ENCODE measurements at places on chromosomes 4 and X. TPM values are rescaled to one million over a fixed set of nuclear protein-coding genes. Genes with fewer than 3 reads are reported as not detected.

The SPANXA2 gene
- not detected for total RNA-seq

The PAGE1 gene
- total RNA-seq: not detected

The PABPC1L2B gene
- total RNA-seq: not detected

The SATL1 gene
- total RNA-seq: not detected

The HCCS gene
- total RNA-seq: 8.9 TPM

The EREG gene
- 0.80 TPM for total RNA-seq

The FAM120C gene
- total RNA-seq: 13.1 TPM

The SMIM43 gene
- total RNA-seq: not detected

The STATH gene
- total RNA-seq: not detected

The RGN gene
- 4.3 TPM for total RNA-seq

The SMIM20 gene
- 26.9 TPM for total RNA-seq

GRCh38 chr4:52107336-52107735 lies 56.2 kb downstream of the SPATA18 start:
- no peak overlapping the region for H3K27ac ChIP-seq
- no peak for DNase-seq
- no peaks in the 10 kb centered on the region for H3K36me3 ChIP-seq
- H3K4me3 ChIP-seq: no peak overlapping the region
- no peaks in the 10 kb centered on the region for H3K27me3 ChIP-seq

- H3K4me3 ChIP-seq: no peak overlapping the region
- H3K27ac ChIP-seq: no peak overlapping the region
- H3K27me3 ChIP-seq: no peaks in the 10 kb centered on the region
- no peaks in the 10 kb centered on the region for H3K36me3 ChIP-seq
- no peaks in the 10 kb centered on the region for H3K4me1 ChIP-seq
These were observed 24.2 kb downstream of the TNIP2 start for GRCh38 chr4:2731907-2732317.

- H3K4me1 ChIP-seq: no peaks in the 10 kb centered on the region
- H3K27ac ChIP-seq: no peak overlapping the region
These were observed 72.1 kb downstream of the GPR101 start for GRCh38 chrX:136961594-136962135.

DNA sequence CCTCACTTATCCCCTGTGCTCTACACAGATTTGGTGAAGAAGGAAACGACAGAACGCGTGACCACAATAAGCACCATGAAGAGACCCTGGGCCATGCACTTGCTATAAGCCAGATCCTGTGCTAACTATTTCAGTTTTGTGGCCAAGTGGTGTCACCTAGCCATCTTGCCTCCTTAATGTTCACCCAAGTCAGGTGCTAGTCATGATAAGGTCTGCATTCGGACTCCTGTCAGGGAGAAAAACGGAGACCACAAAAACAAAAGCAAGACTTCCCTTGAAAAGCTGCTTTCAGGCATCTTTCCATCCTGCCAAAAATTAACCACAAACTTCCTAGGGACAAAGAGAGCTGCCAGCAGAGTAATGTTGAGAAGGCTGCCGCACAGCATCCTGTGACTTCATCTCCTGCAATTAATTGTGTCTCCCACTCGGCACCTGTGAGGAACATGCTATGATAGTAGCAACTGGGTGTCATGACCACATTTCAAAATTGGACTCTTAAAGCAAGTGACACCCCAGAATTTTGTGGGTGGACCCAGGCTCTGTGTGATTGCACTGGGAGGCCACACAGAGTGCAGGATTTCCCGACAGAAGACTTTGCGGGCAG lies 8.8 kb upstream of the IDS start:
- no peak overlapping the region for H3K27ac ChIP-seq
- no peaks in the 10 kb centered on the region for H3K36me3 ChIP-seq
- DNase-seq: no peak
- H3K4me1 ChIP-seq: no peaks in the 10 kb centered on the region

- no peak for DNase-seq
- no peaks in the 10 kb centered on the region for H3K36me3 ChIP-seq
- no peaks in the 10 kb centered on the region for H3K27me3 ChIP-seq
- no peaks in the 10 kb centered on the region for H3K4me1 ChIP-seq
These were observed 24.4 kb upstream of the SLC25A43 start for GRCh38 chrX:119374736-119375135.

GRCh38 chr4:164368894-164369293 lies 385.0 kb upstream of the SMIM31 start:
- no peaks in the 10 kb centered on the region for H3K4me1 ChIP-seq
- no peak for DNase-seq
- no peak overlapping the region for H3K27ac ChIP-seq
- no peaks in the 10 kb centered on the region for H3K27me3 ChIP-seq
- no peak overlapping the region for H3K4me3 ChIP-seq

DNA sequence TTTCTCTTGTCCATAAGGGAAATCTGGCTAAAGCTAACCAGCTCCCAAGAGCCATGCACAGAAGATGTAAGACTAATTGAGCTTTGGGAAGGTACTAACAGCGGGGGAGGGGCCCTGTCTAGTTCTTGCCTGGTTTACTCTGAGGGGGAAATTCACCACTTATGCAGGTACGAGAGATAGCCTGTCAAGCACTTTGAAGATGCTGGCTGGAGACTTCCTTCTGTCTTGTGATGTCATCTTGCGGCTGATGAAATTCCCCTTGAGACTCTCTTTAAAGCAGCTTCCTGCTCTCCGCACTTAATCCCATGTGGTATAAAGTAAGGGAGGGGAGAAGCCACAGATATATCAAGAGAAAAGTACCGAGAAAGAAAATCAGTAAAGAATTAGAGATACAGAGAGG lies 345.3 kb downstream of the MAPK10 start:
- no peak for DNase-seq
- H3K27ac ChIP-seq: no peak overlapping the region
- no peaks in the 10 kb centered on the region for H3K27me3 ChIP-seq
- H3K4me3 ChIP-seq: no peak overlapping the region
- no peaks in the 10 kb centered on the region for H3K4me1 ChIP-seq
- no peaks in the 10 kb centered on the region for H3K36me3 ChIP-seq

DNA sequence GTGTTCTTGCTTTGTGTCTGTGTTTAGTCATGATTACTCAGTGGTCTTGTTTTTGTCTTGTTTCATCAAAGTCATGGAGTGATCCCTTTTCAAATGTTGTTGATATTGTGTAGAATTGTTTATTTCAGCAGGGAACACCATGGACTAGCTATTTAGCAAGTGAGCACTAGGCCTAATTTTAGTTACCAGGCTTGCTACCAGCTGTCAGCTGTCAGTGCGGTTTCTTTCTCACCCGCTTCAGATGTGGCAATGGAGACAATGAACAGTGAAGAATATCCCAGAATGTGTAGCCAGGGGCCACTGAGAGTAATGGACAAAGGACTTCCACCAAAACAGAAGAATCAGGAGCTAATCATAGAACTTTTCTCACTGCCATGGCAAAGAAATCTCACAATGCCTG lies 432.8 kb upstream of the FMR1 start:
- no peaks in the 10 kb centered on the region for H3K4me1 ChIP-seq
- DNase-seq: no peak
- H3K36me3 ChIP-seq: no peaks in the 10 kb centered on the region
- no peak overlapping the region for H3K4me3 ChIP-seq
- no peaks in the 10 kb centered on the region for H3K27me3 ChIP-seq

DNA sequence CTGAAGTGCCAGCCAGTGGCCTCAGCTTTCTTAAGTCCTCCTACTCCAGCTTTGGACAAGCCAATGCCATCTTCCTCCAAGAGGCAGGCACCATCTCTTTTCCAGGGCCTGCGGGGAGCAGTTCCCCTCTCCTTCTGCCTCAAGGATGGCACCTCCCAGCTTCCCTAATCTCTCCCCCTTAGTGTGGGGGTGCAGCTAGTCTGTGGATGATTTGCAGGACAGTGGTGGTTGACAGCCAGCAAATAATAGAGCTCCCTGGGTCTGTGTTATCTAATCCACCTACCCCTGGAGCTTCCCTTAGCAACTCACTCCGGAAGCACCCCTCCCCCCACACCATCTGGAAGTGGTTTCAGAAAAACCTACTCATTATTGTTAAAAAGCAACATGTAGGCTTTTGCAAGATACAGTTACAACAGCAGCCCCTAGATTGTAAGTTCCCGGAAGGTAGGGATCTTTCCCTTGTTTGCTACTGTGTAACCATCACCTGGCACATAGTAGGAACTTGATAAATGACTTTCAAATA lies 247.1 kb downstream of the BCOR start:
- H3K27ac ChIP-seq: no peak overlapping the region
- no peaks in the 10 kb centered on the region for H3K4me1 ChIP-seq
- DNase-seq: no peak
- no peak overlapping the region for H3K4me3 ChIP-seq
- H3K36me3 ChIP-seq: no peaks in the 10 kb centered on the region
- no peaks in the 10 kb centered on the region for H3K27me3 ChIP-seq

DNA sequence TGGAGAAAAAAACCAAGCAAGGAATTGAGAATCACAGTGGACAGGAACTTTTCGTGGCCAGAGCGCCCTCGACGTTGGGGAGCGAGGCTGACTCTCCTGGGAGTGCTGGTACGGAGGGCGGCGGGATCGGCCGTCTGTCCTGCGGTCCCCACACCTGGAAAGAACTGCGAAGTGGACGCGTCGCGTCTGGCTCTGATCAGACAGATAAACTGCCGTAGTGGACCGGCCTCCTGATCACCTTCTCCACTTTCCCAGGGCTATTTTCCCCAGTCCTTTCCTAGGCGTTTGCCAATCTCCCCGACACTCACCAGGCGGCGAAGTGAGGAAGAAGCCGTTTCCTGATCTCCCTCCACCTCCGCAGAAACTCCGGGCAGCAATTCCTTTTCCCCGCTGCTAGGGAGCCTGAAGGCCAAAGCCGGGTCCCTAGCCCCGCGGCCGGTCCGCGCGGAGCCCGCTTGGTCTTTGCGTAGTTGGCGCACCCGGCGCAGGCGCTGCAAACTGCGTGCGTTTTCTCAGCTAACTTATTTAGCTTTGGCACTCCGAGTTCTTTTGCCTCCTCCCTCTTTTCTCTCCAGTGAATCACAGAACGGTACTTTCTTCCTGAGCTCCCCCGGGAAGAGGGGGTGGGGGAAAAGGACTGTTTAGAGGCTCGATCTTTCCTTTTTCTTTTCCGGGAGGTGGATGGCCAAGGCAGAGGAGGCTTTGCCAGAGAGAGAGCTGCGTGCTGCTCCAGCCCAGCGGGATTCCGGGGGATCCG lies at the start of gene ARSJ:
ARSJ (minus strand) TSS at position 500 of the 757 bp plus-strand sequence. CDS start 813 bp downstream, outside the sequence.
- peak within 1 kb of the TSS; percentile 87 for H3K27ac ChIP-seq
- no peaks in the 10 kb centered on the region for H3K27me3 ChIP-seq
- peak within 1 kb of the TSS; percentile 55 for H3K4me3 ChIP-seq
- peak; percentile 51 for DNase-seq
- no peaks in the 10 kb centered on the region for H3K36me3 ChIP-seq
- no peaks in the 10 kb centered on the region for H3K4me1 ChIP-seq

DNA sequence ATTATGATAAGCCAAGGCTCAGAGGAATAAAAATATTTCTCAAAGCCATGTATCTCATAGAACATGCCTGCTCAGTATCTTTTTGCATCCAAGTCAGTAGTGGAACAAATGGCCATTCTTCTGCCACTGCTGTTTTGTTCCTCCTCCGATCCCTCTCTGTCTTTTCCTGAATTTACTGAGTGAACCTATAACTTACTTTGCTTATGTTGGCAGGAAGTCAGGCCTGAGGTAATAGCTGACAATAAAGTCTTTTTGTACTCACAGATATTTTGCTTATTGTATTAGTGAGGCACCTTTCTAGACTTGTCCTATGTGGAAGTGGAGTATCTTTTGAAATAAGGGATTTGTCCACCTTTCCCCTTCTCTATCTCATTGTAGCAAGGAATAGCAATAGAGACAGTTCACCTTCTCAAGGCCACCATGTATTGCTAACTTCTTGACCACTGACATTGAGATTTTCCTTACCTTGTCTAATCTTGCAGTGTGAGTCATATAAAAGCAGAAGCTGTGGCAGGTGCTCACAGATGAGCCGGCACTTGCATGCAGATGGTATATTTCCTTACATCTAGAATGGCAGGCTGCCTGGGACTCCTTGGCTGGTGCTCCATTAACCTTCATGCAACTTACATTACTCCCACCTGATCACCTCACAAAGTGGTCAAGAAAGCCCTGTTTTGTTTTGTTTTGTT lies 68.2 kb downstream of the AGTR2 start:
- H3K36me3 ChIP-seq: no peaks in the 10 kb centered on the region
- H3K27me3 ChIP-seq: no peaks in the 10 kb centered on the region
- no peaks in the 10 kb centered on the region for H3K4me1 ChIP-seq
- no peak overlapping the region for H3K4me3 ChIP-seq
- no peak for DNase-seq
- peak overlapping the region; percentile 75 for H3K27ac ChIP-seq

GRCh38 chrX:48045410-48046311 lies 25.8 kb downstream of the ZNF630 start:
- peaks cover 29% of the 10 kb centered on the region for H3K27me3 ChIP-seq
- no peaks in the 10 kb centered on the region for H3K4me1 ChIP-seq
- DNase-seq: no peak
- peak overlapping the region; percentile 35 for H3K27ac ChIP-seq

- H3K36me3 ChIP-seq: no peaks in the 10 kb centered on the region
- H3K27ac ChIP-seq: peak overlapping the region; percentile 30
- H3K4me3 ChIP-seq: no peak overlapping the region
- no peaks in the 10 kb centered on the region for H3K4me1 ChIP-seq
- no peak for DNase-seq
These were observed 164.1 kb downstream of the GASK1B start for GRCh38 chr4:158008551-158009218.

- H3K27me3 ChIP-seq: no peaks in the 10 kb centered on the region
- H3K27ac ChIP-seq: no peak overlapping the region
- DNase-seq: no peak
- no peaks in the 10 kb centered on the region for H3K4me1 ChIP-seq
These were observed 19.7 kb upstream of the PNPLA4 start for GRCh38 chrX:7946960-7947359.

GRCh38 chrX:12439416-12439815 lies 301.1 kb downstream of the FRMPD4 start:
- no peak for DNase-seq
- H3K36me3 ChIP-seq: no peaks in the 10 kb centered on the region
- H3K4me3 ChIP-seq: no peak overlapping the region
- no peak overlapping the region for H3K27ac ChIP-seq
- no peaks in the 10 kb centered on the region for H3K4me1 ChIP-seq

DNA sequence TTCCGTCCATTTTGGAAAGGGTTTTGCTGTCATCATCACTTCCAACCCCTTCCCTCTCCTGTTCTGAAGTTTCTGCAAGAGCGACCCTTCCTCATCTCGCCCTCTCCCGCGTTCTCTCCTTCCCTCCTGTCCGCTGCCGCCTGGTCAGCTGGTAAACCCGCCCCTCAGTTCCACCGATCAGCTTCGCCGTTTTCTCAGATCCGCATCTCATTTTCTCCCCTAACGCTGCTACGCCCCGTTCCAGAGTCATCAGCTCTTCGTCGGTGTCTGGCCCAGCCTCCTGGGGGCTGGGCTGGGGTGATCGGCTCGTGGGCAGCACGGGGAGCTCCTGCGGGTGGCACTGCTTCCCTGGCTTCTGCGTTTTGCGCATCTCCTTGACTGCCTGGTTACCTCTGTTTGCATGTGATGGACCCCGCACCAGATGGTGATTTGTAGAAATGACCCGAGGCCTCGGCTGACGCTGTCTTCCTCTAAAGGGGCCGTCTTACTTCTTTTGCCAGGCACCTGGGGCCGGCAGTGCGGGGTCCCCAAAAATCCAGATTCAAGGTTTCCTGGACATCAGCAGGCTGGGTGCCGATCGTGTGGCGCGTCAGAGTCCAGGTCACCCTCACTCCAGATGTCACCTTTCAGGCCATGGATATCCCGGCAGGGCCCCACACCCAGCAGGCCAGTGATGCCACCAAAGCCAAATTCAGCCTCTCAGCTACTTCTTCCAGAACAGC lies 13.4 kb downstream of the CTBP1 start:
- DNase-seq: no peak
- H3K4me3 ChIP-seq: no peak overlapping the region

- H3K4me1 ChIP-seq: no peaks in the 10 kb centered on the region
- H3K27ac ChIP-seq: no peak overlapping the region
- no peak overlapping the region for H3K4me3 ChIP-seq
- no peaks in the 10 kb centered on the region for H3K36me3 ChIP-seq
These were observed 40.2 kb upstream of the ZNF81 start for GRCh38 chrX:47796433-47796906.

All from breast epithelium (tissue), 4 donors.